ENCODE measurements at places on chromosomes 11 and 22.

GRCh38 chr22:22687638-22688500 is 43.5 kb downstream of the GGTLC2 start:
- no peak for DNase-seq

DNA sequence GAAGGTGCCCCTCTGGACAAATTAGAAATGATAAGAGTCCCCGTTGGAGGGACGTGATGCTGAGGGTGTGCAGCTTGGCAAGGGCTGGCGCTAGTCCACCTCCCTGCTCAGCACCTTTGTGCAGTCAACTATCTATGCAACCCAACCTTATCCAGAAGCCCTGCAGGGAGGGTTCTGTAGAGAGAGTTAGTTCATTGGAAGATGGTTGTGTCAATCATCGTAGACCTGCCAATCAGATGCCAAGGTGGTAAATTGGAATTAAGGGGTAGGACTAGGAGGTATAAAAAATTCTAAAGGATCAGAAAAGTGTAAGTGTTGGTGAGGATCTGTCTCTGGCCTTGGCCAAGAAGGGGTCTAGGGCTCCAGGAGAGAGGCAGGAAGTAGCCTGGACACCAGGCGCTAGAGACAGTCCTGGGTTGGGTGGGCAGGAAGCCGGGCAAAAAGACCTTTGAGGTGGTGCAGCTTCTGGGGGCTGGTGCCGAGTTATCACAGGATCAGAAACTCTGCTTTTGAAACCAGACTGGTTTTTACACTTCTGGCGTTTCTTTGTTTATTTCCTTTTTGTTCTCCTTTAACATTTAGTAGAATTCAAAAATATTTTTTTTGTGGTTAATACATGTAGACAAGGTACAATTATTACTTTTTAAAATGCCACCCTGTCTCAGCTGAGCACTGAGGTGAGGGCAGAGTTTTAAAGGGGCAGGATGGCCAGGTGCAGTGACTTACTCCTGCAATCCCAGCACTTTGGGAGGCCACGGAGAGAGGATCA is 1.6 kb downstream of the C1QTNF6 start:
- DNase-seq = peak; percentile 85

- DNase-seq = no peak
Observed at GRCh38 chr11:14327116-14327515, 31.9 kb downstream of the RRAS2 start.

GRCh38 chr11:134229126-134229790 is 4.8 kb downstream of the VPS26B start:
- DNase-seq = no peak

DNA sequence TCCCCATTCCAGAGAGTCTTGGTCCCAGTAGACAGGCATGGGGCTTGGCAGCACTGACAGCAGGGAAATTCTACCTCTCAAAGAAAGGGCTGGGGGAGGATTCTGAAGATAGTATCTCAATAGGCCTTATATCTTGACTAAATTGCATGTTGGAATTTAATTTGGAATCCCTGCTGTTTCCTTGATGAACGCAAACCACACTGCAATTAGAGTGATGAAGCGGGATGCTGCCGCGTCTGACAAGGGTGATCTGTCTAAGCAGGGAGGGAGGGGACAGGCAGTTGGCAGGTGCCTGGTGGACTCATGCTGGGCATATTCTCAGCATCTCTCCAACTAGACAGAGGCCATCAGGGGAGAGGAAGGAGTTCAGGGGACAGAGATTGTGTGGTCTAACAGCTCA is 48.4 kb downstream of the COMMD9 start:
- no peak for DNase-seq

- no peak for DNase-seq
Observed at GRCh38 chr11:66022401-66023185, 3.7 kb downstream of the CATSPER1 start.

GRCh38 chr22:45438336-45438735 is 24.8 kb downstream of the RIBC2 start:
- no peak for DNase-seq

- DNase-seq = no peak
Observed at GRCh38 chr11:64900263-64900678, 16.7 kb downstream of the ATG2A start.
